ENCODE measurements at places on chromosomes 5 and 9. TPM values are rescaled to one million over a fixed set of nuclear protein-coding genes. Genes with fewer than 3 reads are reported as not detected.
A peak's percentile ranks its signal among the peaks of the same experiment; 100 is the strongest.

Gene ANKRD31
- 0.53 TPM for polyA plus RNA-seq

Gene WNT8A
- polyA plus RNA-seq = 0.16 TPM

Gene SPINK4
- polyA plus RNA-seq = not detected

Gene RBM18
- 37.8 TPM for polyA plus RNA-seq

Gene NXNL2
- 3.0 TPM for polyA plus RNA-seq

Gene C5orf52
- not detected for polyA plus RNA-seq

GRCh38 chr5:66807743-66808142 lies 211.6 kb downstream of the MAST4 start:
- no peak for DNase-seq

DNA sequence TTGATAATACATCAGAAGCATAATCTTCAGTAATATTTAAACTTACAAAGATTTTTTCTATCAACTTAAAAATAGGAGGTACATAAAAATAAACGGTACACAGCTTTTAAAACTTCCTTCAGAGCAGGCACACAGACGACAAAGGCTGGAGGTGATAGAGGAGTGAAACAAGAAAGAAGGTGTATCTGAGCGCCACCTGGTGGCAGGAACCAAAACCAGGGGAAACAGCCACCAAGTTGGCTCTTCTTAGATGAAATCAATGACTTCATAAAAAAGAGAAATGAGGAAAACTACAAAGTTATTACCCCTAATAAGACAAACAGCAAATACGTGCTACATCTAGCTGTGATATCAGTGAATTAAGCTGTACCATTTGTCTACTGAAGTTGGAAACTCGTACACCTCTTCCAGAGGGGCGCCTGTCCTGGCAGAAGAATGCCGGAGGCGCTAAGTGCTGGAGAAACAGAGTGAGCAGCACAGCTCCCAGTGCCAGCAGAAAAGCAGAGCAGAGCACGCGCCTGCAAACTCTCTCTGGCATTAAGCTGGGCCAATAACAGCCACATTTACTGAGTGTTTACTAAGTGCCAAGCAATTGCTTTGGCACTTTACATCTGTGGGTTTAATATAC lies 85.9 kb downstream of the SETX start:
- DNase-seq = peak; percentile 42

DNA sequence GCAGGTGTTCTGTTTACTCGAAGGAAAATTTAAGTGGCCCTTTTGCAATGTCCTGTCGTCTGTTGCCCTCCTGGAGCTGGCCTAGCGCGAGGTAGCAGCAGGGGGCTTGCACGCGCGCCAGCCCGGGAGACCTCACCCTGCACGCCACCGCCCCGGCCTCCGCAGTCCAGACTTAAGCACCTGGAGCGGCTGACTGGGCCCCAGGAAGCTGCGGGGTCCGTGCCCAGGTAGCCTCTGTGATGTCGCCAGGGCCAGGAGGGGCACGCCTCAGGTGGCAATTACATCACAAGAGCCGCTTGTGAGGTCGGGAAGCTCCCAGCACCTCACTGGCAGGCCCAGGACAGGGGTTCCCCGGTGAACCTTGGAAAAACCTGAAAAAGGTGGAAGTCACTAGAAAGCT lies at the start of gene SAXO1:
SAXO1 (minus strand) TSS at position 195 of the 400 bp plus-strand sequence. CDS start 301 bp downstream, outside the sequence.
- no peak for DNase-seq

DNA sequence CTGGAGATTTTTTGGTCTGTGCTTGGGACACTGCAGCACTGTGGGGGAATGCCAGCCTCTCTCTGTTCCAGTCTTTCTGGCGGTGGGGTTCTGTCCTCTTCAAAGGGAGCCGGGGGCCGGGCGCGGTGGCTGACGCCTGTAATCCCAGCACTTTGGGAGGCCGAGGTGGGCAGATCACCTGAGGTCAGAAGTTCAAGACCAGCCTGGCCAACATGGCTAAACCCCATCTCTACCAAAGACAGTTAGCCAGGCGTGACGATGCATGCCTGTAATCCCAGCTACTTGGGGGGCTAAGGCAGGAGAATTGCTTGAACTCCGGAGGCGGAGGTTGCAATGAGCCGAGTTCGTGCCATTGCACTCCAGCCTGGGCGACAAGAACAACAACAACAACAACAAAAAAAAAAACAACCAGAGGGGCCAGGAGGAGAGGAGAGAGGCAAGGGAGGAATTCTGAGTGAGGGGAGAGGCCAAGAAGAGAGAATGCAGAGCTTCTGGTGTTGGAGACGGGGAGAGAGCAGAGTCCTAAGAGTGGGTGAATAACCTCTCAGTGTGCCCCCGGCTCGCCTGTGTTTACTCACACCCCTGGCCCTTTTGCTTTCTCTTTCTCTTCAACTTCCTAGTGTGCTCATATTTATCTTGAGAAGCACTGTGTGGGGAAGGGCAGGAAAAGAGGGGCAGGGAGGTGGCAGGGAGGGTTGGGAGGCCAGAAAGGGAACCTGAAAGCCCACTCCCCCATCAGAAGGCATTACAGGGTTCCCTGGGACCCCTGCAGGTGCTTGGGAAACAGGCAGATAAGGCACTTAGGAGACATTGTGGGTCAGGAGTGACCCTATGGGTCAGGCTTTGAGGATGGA lies 3.2 kb upstream of the SET start:
- no peak for DNase-seq

- DNase-seq = no peak
Observed at GRCh38 chr9:79745752-79746336, 174.1 kb downstream of the TLE4 start.

Measured in right renal pelvis (tissue), 4 donors.